ENCODE measurements at places on chromosomes 12 and 14.

DNA sequence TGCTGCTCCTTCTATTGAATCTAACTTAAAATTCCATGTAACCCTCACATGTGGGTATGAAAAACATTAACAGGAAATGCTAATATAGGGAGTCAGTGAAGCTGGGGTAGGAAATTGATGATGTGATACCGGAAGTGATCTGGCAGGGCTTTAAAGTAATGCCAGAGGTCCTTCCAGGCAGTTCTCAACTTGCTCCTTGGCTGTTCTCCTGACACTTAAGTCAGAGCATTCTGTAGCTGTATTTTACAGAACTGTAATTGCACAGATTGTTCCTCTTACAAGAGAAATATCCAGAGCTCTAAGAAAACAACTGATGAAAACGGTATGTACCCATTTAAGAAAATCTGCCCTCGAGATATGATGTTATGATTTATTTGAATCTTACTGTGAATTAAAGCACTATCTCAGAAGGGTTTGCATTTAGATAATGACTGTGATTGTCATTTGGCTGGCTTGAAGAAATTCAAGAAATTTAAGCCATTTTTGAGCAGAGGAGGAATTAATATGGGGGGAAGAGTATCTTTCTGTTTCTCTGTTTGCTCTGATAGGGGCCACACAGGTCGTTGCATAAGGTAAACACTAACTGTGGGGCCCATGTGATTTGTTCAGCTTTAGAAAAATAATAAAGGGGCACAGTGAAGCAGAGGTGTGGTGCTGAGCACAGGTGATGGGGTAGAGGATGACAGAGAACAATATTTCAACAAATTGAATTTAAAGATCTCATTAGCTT, 88.4 kb downstream of the BBS10 start:
- DNase-seq, result no peak

- no peak for DNase-seq
Observed at GRCh38 chr12:62285284-62285683, 25.1 kb downstream of the USP15 start.

GRCh38 chr14:88424573-88424972, 39.1 kb downstream of the SPATA7 start:
- DNase-seq, result no peak

- no peak for DNase-seq
Observed at GRCh38 chr12:63802012-63802608, 22.4 kb downstream of the RXYLT1 start.

DNA sequence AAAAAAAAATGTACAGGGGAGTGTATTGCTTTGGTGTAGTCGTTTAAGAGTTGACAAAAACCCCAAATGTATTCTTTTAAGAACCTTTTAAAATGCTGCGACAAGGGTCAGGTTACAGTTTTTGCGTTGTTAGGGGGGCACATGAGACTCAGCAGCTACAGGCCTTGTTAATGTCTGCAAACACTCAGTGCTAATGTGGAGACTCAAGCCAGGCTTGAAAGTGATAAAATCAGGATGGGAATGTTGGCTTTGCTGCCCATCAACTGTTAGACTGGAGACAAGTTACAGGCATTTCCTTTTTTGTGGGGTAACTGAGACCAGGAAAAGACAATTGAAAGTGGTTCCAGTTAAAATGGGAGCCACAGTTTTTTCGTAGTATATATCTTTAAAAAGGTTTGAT, 84.8 kb downstream of the PRKCH start:
- DNase-seq, result no peak

DNA sequence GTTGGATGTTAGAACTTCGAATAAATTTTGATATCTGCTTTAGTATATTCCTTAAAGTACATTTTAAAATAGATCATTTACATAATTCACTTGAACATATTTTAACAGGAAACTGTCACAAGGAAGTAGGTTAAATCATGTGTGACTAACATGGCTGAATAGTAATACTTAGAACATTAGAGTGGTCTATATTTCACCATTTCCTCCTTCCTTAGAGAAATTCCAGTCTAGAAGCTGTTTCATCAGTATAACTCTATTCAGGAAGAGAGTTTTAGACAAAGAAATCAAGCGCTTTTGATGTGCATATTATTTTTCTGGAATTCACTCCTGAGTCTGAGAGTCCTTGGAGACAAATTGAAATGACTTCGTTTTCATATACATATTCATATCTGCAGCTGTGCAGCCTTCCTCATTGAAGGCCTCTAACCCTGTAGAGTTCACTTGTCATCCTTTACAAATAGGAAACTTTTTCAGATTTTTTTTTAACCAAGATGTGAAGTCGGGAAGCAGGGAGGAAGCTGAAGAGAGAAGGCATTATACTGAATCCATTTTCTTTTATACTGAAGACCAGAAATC, 28.4 kb downstream of the IRAK3 start:
- no peak for DNase-seq

DNA sequence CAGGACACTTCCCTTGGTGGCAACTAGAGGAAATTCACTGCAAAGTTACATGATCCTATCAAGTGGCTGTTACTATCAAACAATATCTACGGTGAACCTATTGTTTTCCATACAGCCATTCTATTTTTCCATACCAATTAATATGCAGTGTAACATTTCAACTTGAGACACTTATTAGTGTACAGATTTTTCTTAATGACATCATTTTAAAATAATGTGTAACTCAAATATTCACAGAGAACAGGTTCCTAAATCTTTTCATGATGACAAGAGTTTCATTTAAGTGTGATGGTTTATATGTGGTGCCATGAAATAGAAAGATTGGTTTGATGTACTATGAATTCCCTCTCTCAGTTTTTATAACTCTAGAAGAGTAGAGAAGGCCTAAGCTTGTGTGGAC, 291.2 kb upstream of the SOX5 start:
- DNase-seq, result no peak

Data from GM12891 (cell line).